MM.1S (cell line): ENCODE measurements at places on chromosomes 4 and X.
A peak's percentile ranks its signal among the peaks of the same experiment; 100 is the strongest.

GRCh38 chrX:114797494-114797893 is 213.6 kb downstream of the HTR2C start:
- DNase-seq: no peak
- H3K4me3 ChIP-seq: no peak overlapping the region
- H3K27me3 ChIP-seq: no peaks in the 10 kb centered on the region
- H3K27ac ChIP-seq: no peak overlapping the region
- H3K36me3 ChIP-seq: no peaks in the 10 kb centered on the region

- H3K27ac ChIP-seq: no peak overlapping the region
- H3K4me1 ChIP-seq: no peaks in the 10 kb centered on the region
- H3K4me3 ChIP-seq: no peak overlapping the region
- no peaks in the 10 kb centered on the region for H3K36me3 ChIP-seq
These were observed 207.6 kb downstream of the NAF1 start for GRCh38 chr4:162959046-162959445.

DNA sequence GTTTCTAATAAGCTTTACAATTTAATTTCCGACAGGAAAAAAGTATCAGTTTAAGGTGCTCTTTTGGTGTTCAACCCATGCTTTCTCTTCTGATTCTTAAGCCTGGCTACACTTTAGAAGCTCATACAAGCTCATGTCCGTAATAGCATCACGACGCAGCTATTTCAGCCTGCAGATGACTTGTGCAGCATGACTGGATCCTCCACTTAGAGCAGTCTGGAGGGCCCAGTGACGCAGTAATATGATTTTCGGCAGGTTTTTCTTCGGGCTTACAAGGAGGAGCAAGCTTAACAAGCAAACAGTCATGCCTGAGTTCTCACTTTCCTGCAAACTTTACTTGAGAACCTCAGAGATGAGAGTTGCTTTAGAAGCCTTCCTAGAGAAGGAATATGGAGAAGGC is 85.3 kb upstream of the MAML3 start:
- DNase-seq: no peak
- no peaks in the 10 kb centered on the region for H3K36me3 ChIP-seq
- H3K27me3 ChIP-seq: no peaks in the 10 kb centered on the region
- 0 out of 2 replicates have a peak, but pooled peaks cover 3% of the 10 kb centered on the region for H3K4me1 ChIP-seq
- H3K27ac ChIP-seq: no peak overlapping the region

DNA sequence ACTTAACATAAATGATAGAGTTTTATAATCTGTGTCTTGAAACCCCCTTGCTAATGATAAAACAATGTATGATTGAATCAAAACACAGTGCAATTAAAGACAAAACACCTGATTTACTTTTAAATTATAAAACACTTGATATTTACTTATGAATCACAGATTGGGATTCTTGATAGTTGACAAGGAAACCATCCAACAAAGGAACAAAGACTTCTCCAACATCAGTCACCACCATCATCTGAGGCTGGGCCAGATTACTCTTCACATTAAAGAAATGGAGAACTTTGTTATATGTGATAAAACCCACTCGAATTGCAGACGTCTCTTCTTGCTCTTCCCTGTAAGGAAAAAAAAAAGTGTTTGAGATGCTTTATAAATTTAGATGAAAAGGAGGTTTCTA is 67.4 kb downstream of the METTL14 start:
- H3K4me3 ChIP-seq: no peak overlapping the region
- H3K27ac ChIP-seq: no peak overlapping the region
- DNase-seq: no peak
- H3K4me1 ChIP-seq: no peaks in the 10 kb centered on the region
- no peaks in the 10 kb centered on the region for H3K27me3 ChIP-seq

GRCh38 chr4:7903791-7904516 is 35.7 kb downstream of the AFAP1 start:
- no peaks in the 10 kb centered on the region for H3K4me1 ChIP-seq
- no peak overlapping the region for H3K4me3 ChIP-seq
- DNase-seq: no peak
- peaks cover 96% of the 10 kb centered on the region for H3K27me3 ChIP-seq

GRCh38 chrX:116230130-116230898 is 59.8 kb downstream of the AGTR2 start:
- DNase-seq: no peak
- no peaks in the 10 kb centered on the region for H3K36me3 ChIP-seq
- H3K27ac ChIP-seq: no peak overlapping the region
- H3K27me3 ChIP-seq: no peaks in the 10 kb centered on the region

- no peak overlapping the region for H3K4me3 ChIP-seq
- H3K4me1 ChIP-seq: no peaks in the 10 kb centered on the region
- DNase-seq: no peak
These were observed 13.3 kb downstream of the IDS start for GRCh38 chrX:149491812-149492211.

GRCh38 chr4:105651884-105652283 is 56.6 kb downstream of the INTS12 start:
- no peak overlapping the region for H3K27ac ChIP-seq
- H3K4me1 ChIP-seq: no peaks in the 10 kb centered on the region
- H3K27me3 ChIP-seq: no peaks in the 10 kb centered on the region

- no peak overlapping the region for H3K27ac ChIP-seq
- H3K27me3 ChIP-seq: no peaks in the 10 kb centered on the region
- no peak overlapping the region for H3K4me3 ChIP-seq
- no peaks in the 10 kb centered on the region for H3K36me3 ChIP-seq
- H3K4me1 ChIP-seq: no peaks in the 10 kb centered on the region
- no peak for DNase-seq
These were observed 50.7 kb upstream of the KIT start for GRCh38 chr4:54607067-54607466.

DNA sequence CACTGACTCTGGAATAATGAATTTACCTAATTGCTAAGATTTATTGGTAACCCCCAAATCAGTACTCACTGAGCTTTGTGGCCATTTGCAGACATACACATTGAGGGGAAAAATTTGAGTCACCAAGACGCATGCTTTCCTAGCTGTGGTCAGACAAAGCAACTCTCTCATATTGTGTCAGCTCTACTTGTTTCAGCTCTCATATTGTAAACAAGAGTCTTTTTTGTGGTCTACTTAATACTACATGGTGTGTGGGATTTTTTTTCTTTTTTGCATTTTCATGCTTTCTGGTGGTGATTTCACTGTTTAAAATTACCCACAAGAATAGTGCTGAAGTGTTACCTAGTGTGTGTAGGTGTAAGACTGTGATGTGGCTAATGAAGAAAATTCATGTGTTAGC is 428.2 kb upstream of the GALNT7 start:
- no peaks in the 10 kb centered on the region for H3K27me3 ChIP-seq
- no peak overlapping the region for H3K4me3 ChIP-seq
- no peaks in the 10 kb centered on the region for H3K36me3 ChIP-seq
- DNase-seq: peak; percentile 81

DNA sequence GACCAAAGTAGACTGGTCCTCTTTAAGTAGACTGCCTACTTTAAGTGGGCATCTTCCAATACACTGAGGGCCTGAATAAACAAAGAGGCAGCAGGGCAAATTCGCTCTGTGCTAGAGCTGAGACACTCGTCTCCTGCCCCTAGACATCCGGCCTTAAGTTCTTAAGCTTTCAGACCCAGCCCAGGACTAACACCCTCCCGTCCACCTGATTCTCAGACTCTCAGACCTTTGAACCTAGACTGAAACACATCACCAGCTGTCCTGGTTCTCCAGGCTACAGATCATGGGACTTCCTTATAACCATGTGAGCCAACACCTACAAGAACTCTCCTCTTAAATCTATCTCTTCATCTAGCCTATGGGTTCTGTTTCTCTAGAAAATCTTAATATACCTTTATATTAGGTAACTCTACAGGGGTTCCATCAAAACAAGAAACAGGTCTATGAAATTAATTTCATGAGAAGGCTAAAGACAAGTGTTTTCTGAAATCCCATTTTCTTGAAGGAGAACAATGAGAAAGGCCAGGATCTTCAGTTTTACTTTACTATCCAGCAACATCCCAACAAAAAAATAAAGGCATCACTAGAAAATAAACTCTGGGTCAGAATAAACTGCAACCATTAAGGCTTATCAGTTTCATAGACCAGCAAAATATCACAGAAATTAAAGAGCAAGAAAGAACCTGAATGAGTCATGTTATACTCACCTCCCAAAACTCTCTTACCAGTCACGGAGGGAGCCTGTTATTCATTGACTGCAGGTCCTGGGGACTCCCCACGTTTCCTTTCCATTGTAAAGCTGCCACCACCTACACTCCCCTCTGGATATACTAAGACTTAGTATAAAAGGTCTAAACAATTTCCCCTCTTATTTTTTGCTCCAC is 14.8 kb downstream of the ADGRA3 start:
- no peaks in the 10 kb centered on the region for H3K27me3 ChIP-seq
- DNase-seq: no peak
- H3K4me3 ChIP-seq: no peak overlapping the region
- no peaks in the 10 kb centered on the region for H3K36me3 ChIP-seq
- H3K27ac ChIP-seq: no peak overlapping the region

DNA sequence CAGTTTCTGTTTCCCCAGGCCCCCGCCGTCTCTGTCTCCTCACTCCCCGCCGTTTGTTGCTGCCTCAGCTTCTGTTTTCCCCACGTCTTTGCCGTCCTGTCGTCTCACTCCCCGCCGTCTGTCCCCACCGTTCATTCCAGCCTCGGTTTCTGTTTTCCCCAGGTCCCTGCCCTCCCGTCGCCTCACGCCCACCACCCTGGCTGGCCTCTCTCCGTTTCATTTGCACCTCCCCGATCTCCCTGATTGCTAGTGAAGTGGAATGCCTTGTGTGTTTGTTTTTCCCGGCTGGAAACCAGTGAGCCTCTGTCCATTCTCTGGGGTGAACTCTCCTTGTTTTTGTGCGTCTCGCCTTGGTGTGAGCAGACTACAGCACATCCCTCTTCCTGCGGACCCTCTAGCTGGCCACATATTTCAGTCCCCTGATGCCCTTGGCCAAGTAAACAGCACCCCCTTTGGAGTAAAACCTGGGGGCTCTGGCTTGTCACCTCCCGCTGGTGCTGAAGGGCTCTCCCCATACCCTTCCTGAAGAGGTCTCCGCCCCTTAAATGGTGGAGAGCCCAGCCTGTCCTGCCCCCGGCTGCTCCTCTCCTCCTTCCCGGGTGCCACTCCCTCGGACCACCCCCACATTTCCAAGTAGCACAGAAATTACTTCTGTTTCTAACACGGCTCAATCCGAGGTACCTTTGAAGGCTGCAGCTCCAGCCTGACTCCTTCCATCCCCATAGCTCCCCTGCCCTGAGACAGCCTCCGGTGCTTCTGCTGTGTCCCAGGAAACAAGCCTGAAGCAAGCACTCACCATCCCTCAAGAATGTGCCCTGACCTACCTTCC is 13.2 kb downstream of the TMEM175 start:
- H3K4me3 ChIP-seq: no peak overlapping the region
- H3K27ac ChIP-seq: no peak overlapping the region
- no peaks in the 10 kb centered on the region for H3K4me1 ChIP-seq
- no peaks in the 10 kb centered on the region for H3K27me3 ChIP-seq

DNA sequence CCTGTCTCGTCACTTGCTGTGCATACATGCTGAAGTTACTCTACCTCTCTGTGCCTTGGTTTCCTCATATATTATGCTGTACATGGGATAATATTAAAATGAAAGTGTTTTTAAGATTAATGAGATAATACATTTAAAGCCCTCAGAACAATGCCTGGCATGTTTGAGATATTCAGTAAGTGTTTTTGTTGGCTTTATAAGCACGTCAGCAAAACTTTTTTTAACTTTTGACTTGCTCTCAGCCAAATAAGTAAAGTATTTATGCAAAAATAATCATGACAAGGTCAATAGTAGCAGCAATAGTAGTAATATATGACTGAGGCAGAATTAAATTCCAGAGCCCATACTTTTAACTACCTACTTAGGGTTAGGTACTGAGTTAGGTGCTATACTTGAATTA is 29.2 kb downstream of the LIMCH1 start:
- no peak for DNase-seq
- no peaks in the 10 kb centered on the region for H3K4me1 ChIP-seq
- H3K4me3 ChIP-seq: no peak overlapping the region
- no peaks in the 10 kb centered on the region for H3K27me3 ChIP-seq
- H3K27ac ChIP-seq: no peak overlapping the region

DNA sequence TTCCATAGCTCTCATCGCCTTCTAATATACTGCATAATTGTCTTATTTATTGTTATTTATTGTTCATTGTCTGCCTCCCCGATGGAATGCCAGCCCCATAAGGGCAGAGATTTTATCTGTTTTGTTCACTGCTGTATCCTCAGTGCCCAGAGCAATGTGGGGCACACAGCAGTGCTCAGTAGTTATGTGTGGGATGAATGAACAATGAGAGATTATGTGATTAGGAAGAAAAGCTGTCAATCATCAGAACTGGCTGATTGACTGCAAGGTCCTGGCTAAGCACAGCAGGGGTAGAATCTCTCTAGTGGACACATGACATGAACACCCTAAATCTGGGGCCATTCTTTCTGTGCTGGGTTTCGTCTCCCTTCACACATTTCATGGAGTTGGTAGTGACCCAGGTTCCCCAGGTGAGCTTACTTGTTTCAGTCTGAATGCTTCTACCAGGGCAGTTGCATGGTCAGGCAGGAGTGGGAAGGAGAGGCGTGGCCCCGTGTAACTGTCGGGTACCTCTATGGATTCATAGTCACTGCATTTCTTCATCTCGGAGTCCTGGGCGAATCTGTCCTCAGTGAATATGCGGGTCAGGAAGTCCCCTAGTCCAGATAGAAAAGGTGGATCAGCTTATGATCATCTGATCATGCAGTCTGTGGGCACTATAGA is 12.6 kb downstream of the PPEF2 start:
- H3K27ac ChIP-seq: no peak overlapping the region
- no peaks in the 10 kb centered on the region for H3K36me3 ChIP-seq
- no peak for DNase-seq
- no peaks in the 10 kb centered on the region for H3K27me3 ChIP-seq

GRCh38 chr4:144710526-144710912 is 64.6 kb downstream of the HHIP start:
- no peak overlapping the region for H3K27ac ChIP-seq
- H3K27me3 ChIP-seq: no peaks in the 10 kb centered on the region

- DNase-seq: no peak
- H3K27me3 ChIP-seq: no peaks in the 10 kb centered on the region
- H3K27ac ChIP-seq: no peak overlapping the region
- no peaks in the 10 kb centered on the region for H3K36me3 ChIP-seq
- H3K4me3 ChIP-seq: no peak overlapping the region
These were observed 146.6 kb downstream of the AASDH start for GRCh38 chr4:56240554-56241174.

- no peak overlapping the region for H3K4me3 ChIP-seq
- no peak overlapping the region for H3K27ac ChIP-seq
- 0 out of 2 replicates have a peak, but pooled peaks cover 3% of the 10 kb centered on the region for H3K4me1 ChIP-seq
- no peaks in the 10 kb centered on the region for H3K27me3 ChIP-seq
These were observed 68.1 kb upstream of the NAP1L5 start for GRCh38 chr4:88765729-88766128.

- H3K27ac ChIP-seq: no peak overlapping the region
- no peaks in the 10 kb centered on the region for H3K36me3 ChIP-seq
- no peak for DNase-seq
- no peaks in the 10 kb centered on the region for H3K27me3 ChIP-seq
These were observed 572.6 kb downstream of the ZNF674 start for GRCh38 chrX:45972636-45973035.

GRCh38 chrX:139203651-139204570 is 326.6 kb upstream of the F9 start:
- H3K36me3 ChIP-seq: no peaks in the 10 kb centered on the region
- peak; percentile 17 for DNase-seq
- H3K4me1 ChIP-seq: no peaks in the 10 kb centered on the region
